ENCODE measurements at places on chromosomes 11 and 22.
A peak's percentile ranks its signal among the peaks of the same experiment; 100 is the strongest.

- no peak for DNase-seq
Measured at GRCh38 chr11:112643416-112643815, 317.8 kb upstream of the NCAM1 start.

GRCh38 chr22:24181996-24182899 is 961 bp downstream of the SUSD2 start:
- DNase-seq, result no peak

DNA sequence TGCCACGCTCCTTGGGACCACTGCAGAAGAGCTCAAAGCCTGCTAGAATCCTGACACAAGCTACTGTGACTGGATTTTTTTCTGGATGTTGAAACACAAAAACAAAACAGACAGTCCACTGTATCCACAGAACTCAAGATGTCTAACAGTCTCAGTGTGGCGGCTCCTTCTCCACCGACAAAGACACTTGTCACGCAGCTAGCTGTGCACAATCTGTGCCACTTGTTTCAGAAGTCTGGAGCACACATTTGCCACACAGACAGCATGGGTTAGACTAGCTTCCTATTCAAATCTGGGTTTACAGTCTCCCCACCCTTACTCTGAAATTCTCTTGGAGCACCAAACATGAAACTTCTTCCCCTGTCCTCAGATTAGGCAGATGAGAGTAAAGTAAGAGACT is 99.2 kb downstream of the GALNT18 start:
- no peak for DNase-seq

DNA sequence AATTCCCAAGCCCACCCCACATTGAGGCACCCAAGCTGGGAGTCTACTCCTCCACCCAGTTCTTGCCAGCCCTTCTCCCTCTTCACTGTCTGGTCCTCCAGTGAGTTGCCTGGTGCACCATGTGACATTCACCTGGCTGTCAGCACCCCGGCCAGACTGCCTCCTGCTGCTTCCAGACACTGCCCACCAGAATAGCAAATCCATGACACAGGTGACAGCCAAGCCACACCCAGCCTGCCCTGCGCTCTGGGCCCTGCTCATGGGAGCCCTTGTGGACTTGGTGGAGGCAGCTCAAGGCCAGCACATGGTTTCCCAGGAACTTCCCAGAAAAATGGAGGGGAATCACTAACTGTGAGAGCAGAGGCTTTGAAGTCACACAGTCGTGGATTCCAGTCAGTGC is 96.3 kb upstream of the CSNK2A3 start:
- no peak for DNase-seq

- no peak for DNase-seq
Measured at GRCh38 chr22:22799561-22799960, 88.1 kb upstream of the IGLL5 start.

GRCh38 chr11:125167954-125168835 is 3.6 kb downstream of the PKNOX2 start:
- no peak for DNase-seq

DNA sequence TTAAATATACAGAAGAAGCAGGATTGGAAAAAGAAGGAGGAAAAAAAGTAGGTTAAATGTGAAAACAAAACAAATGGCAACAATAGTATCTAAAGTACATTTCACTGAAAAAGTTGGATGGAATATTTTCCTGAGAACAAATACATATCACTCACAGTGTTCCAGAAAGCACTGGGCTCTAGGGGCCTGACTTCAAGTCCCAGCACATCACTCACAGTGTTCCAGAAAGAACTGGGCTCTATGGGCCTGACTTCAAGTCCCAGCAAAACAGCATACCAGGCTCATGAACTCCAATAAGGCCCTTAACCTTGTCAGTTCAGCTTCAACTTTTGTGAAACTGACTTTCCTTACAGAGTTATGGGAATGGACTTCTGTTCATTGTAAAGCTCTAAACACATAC is 46.0 kb upstream of the CCDC34 start:
- no peak for DNase-seq

- no peak for DNase-seq
Measured at GRCh38 chr11:65165410-65166317, 4.4 kb upstream of the SPDYC start.

- DNase-seq, result no peak
Measured at GRCh38 chr22:33476716-33477115, 418.5 kb upstream of the SYN3 start.

- DNase-seq, result no peak
Measured at GRCh38 chr22:22720724-22721261, 76.4 kb downstream of the GGTLC2 start.

DNA sequence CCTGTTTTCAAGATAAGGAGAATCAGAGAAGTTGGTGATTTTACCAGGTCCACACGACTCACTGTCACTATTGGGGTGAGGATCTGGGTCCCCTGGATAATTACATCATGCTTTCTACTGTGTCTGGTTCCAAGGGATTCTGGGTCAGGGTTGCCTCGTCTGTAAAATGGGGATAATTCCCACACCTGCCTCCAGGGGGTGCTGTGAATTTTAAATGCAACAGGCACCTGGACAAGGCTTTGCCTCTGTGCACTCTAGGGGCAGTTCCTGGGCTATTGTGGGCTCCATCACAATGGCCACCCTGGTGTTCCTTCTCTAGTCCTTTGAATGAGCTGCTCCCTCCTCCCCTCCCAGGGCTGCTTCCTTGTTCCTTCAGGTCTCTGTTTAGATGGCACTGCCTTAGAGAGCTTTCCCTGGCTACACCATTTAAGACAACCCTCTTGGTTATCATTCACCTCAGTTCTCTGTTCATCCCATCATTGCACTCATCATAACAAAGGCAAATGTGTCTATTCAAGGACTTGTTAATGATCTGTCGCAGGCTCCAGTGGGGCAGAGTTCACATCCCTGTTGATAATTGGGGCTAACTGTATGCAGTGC is 178.6 kb downstream of the MIAT start:
- no peak for DNase-seq

DNA sequence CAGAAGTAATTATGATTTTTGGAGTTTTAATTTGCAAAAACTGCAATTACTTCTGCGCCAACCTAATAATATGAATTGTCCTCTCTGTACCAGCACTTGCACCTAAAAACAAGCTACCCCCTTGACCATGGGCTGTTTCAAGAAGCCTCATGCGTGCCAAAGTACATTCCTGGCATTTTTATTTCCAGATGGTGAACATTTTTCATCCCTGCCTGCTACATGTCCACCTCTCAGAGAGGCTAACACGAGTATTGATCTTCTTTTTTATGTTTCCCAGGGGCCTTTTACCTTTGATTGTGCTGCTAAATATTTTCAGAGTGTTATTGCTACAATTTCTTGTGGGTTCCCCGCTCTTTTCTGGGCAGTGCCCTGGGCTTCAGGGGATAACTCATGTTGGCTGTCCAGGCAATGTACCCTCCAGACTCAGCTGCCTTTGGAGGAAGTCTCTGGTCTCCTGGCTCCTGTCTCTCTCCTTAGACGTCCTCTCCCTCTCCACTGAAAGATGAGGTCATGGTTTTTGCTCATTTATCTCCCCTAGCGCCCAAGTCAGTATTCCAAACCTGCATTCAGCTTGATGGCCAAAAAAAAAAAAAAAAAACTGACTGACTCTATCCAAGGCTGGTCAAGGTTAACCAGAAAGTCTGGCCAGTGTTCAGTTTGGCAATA is 86.2 kb upstream of the ASPHD2 start:
- no peak for DNase-seq

DNA sequence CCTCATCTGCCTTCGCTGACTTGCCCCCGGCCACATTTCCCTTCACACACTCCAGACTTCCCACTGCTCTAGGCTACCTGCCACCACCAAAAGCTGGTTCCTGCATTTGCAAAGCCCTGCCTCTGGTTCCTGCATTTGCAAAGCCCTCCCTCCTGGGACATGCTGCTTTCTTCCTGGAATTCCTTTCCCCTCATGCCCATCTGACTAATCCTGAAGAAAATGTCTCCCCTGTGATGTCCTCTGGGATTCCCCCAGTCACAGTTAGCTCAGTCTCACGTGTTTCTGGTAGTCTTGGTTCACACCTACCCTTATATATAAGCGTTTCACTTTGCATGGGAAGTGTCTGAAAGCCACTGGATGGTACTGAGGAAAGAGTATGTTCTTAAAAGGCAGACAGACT is 206.9 kb downstream of the DBX1 start:
- no peak for DNase-seq

GRCh38 chr22:46116491-46116958 is 33.8 kb upstream of the PPARA start:
- peak; percentile 70 for DNase-seq

DNA sequence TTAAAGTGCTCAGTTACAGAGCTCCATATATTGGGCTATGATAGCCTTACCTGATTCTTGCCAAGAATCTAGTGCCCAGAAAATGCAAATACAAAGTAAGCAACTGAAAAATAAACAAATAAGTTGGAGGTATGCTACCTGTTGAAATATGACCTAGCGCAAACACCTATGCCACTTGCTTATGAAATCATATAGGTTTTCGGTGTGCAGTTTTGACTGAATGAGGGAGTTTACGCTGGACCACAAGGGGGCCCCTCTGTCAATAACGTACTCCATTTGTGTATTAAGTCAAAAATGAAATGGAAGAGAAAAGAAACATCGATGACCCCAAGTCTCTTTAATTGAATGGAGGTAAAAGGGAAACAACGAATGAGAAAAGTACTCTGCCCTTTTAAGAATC is 84.9 kb upstream of the TRIM77 start:
- DNase-seq, result no peak

DNA sequence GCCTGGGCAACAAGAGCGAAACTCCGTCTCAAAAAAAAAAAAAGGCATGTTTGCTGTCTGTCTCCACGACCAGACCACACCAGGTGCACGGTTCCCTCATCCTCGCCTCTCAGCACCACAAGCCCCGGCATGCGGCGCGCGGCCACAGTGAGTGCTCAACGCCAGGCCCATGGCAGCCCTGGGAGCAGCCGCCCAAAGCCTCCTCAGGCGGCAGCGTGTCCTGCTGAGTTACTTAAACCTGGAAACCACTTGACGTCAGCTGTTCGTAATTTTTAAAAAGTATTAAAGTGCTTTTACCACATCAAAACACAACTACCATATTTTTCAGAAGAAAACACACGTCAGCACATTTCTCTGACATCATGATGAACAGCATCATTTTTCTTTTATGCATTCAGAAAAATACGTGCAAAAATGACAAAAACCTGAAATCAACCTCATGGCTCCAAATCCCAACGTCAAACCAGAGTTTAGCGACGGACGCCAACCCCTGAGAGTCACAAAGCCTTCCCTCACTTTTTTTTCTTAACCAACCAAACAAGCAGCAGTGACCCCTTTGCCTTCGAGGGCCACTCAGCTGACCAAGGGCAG is 2.1 kb downstream of the DEAF1 start:
- no peak for DNase-seq

DNA sequence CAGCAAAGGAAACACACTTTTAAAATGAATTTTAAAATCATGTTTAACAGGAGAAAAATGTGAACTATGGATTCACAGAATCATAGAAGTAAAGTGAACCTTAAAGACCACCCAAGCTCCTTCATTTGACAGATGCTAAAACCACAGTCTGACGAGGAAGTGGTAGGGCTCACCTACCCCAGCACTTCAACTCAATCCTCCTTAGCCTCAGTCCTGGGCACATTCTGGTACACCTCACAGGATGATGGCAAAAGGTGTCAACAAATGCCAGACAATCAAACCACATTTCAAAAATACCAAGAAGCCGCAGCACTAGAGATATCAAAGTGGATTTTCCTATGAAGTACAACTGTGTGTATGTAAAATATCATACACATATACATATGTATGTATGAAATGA is 43.1 kb downstream of the PITPNB start:
- no peak for DNase-seq
